ENCODE measurements at places on chromosomes 12 and 14.

- no peak for DNase-seq
These were observed 7.4 kb downstream of the PPP1R13B start for GRCh38 chr14:103840014-103840413.

GRCh38 chr12:51328587-51328986 is 4.6 kb upstream of the BIN2 start:
- no peak for DNase-seq

DNA sequence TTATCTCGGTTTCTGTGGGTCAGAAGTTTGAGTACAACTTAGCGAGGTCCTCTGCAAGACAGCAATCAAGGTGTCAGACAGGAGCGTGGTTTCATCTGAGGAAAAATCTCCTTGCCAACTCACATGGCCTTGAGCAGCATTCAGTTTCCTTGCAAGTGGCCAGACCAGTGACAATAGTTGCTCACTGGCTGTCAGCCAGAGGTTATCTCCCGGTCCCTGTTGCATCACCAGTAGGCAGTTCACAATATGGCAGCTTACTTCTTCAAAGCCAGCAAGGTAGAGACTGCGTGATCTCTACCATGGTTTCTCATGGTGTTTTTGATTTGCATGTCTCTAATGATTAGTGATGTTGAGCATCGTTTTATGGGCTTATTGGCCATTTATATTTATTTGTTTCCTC is 143.8 kb upstream of the DAAM1 start:
- DNase-seq, result no peak

GRCh38 chr12:10398168-10398567 is 8.3 kb upstream of the KLRK1 start:
- DNase-seq, result no peak

DNA sequence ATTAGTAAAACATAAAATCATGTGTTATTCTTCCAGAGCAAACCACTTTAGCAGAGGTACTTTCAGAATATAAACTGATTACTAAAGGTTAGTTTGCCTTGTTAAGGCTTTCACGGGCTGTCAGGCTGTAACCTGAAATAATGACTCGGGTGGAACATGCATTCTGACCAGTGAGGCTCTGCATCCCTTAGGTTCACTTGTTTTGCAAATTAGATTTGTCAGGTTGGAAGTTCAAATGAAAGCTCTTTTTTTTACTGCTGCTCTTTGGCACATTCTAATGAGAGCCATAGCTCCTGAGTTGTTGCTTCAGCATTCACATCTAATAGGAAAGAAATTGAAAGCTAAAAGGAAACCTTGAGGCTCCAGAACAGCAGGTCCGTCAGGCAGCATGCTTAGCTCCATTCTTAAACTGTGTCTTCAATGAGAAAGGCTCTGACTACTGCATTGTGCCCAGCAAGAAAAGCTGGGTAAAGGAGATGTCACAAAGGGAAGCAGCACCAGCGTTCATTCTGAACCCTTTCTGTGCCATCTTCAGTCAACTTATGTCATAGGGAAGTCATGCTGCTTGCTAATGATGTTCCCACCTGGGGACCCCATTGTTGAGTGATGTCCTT is 445.5 kb upstream of the FBXO33 start:
- DNase-seq, result no peak

DNA sequence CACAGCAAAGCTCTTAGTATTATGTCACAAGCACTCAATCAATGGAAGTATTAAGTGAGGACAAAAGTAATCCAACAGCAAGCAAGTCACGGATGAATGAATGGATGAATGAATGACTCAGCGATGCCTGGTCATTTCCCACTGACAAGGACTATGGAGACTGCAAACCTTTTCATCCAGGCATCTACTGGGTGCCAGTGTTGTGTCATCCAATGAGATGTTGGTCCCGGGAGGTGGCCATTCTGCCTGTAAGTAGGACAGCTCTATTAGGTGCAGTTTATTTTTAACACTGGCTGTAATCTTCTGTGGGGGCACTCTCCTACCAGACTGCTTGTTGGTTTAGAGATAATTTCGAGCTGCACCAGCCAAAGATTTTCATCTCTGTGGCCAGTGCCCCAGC is 39.4 kb downstream of the STAB2 start:
- peak; percentile 10 for DNase-seq

- no peak for DNase-seq
These were observed 357.0 kb downstream of the BCAT1 start for GRCh38 chr12:24591715-24592440.

DNA sequence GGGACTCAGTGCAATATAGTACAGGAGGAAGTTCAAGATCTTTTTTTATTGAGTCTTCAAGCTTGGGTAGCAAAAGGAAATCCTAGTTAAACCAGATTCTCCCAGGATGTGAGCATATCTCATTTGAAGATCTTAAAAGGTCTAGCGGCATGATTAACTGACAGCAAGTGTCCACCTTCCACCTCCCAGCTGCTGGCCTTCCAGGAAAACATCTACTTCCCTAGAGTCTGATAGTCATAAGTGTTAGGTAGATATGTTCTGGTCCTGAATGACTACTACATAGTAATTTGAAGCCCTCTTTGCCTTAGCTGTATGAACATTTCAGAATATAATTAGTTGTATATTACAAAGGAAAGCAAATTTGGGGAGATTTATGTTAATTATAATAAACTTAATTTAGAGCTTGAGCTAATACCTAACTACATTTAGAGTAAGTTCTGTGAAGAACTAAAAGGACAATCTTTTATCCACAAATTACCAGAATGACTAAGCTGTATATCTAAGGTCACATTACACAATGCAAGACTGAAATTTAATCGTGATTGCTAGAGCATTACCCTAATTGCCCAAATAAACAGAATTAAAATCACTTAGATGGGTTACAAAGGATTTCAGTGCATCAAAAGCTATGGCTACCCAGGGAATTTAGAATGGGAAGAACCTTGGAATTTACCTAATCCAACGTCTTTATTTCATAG is 9.9 kb downstream of the LGR5 start:
- DNase-seq, result no peak

- DNase-seq, result no peak
These were observed 47.6 kb downstream of the PHETA1 start for GRCh38 chr12:111321317-111321716.

DNA sequence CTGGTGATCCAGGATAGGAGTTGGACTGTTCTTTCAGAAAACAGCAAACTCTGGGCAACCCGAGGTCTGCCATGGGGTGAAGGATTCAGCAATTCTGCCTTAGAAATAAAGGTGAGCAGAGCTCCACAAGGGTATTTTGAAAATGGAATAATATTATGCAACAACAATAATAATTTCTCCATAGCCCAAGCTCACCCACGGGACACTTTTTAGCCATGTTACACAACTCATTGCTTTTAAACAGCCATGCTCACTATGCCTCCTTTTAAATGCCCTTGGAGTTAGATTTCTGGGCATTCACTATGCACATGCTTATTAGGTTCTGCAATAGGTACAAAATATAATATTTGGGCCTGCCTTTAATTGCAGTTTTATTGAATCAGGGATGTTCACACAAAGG is 37.2 kb downstream of the SLC35F4 start:
- DNase-seq, result no peak

DNA sequence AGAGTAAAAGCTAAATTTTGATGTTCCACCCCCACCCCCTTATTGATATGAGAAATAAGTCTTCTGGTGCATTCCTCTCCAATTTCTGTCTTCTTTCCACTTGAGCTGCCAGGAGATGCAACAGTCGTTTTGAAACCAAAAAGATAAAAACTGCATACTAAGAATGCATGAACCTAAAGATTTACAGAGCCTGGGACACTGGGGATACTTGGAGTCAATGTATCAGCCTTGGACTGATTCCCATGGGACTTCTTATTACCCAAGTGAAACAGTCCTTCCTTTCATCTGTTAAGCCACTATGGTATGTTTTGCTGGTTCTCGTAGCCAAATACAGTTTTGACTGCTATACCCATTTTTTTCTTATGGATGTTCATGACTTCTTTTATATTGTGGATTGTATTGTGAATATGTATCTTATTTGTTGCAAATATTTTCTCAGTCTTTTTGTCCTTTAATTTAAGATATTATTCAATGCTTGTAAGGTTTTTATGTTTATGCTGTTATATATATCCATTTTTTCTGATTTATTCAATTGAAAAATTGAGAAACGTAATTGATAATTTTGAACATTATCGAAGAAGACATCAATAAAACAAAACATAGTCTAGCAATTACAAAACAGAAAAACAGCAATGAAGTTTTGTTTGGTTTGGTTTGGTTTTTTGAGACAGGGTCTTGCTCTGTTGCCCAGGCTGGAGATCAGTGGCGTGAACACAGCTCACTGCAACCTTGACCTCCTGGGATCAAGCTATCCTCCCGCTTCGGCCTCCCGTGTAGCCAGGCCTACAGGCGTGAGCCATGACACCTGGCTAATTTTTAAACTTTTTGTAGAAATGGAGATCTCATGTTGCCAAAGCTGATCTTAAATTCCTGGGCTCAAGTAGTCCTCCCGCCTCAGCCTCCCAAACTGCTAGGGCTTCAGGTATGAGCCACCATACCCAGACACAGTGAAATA is 85.4 kb upstream of the ETV6 start:
- no peak for DNase-seq

DNA sequence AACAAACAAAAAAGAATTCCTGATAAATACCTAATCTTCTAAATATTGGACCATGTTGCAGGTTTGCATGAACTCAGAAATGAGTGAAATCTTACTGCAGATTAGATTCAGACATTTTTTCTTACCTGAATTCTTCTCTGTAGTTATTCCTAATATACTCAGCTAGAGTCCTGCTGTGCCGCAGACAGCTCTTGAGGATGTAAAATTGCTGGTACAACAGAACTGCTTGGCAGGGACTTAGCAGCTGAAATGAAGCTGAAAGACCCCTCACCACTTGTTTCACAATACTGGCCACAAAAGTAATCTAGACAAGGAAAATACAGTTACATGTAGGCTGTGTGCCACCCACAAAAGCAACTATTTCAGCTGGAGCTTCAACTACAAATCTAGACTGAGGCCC is 48.3 kb upstream of the KICS2 start:
- no peak for DNase-seq

GRCh38 chr12:124993626-124994436 is at the start of gene BRI3BP:
Gene BRI3BP, plus strand, starts transcription at chr12:124993645. Its CDS starts 146 bp downstream, at chr12:124993791.
- DNase-seq, result no peak

DNA sequence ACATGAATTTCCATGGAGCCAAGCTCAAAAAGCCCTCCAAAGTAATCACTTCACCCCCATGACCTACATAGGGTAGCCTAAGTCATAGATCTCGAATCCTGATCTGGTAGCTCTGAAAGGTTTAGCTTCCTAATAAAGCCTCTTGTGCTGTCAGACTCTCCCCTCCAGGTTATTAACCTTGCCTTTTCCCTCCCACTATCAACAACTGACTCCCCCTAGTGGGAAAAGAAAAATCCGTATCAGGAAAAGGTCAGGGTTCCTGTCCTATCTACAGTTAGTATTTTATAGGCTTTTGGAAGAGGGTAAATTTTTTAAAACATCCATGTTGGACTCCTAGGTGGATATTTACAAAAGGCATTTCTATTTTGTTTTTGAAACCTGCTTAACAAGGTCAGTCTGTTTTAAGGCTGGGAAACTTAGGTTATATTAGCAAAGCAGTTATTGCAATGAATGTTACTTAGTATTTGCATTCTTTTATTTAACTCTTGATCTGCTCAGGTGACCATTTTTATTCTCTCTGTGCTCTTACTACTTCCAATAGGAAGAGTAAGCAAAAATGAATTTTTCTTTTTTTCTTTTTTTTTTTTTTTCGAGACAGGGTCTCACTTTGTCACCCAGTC is 8.0 kb downstream of the YY1 start:
- DNase-seq, result peak; percentile 10
